ENCODE measurements at places on chromosomes 13 and 19. TPM values are rescaled to one million over a fixed set of nuclear protein-coding genes. Genes with fewer than 3 reads are reported as not detected.

The CFAP97D2 gene
- 0.22 TPM for polyA plus RNA-seq

The TLE6 gene
- not detected for polyA plus RNA-seq

The NLRP11 gene
- polyA plus RNA-seq: not detected

The ICAM3 gene
- 288 TPM for polyA plus RNA-seq

The ATP1A3 gene
- 0.92 TPM for polyA plus RNA-seq

The HTR2A gene
- polyA plus RNA-seq: not detected

The IL4I1 gene
- polyA plus RNA-seq: 0.23 TPM

The KCNK6 gene
- 2.6 TPM for polyA plus RNA-seq
